ENCODE measurements at places on chromosomes 12 and 14.
A peak's percentile ranks its signal among the peaks of the same experiment; 100 is the strongest.

DNA sequence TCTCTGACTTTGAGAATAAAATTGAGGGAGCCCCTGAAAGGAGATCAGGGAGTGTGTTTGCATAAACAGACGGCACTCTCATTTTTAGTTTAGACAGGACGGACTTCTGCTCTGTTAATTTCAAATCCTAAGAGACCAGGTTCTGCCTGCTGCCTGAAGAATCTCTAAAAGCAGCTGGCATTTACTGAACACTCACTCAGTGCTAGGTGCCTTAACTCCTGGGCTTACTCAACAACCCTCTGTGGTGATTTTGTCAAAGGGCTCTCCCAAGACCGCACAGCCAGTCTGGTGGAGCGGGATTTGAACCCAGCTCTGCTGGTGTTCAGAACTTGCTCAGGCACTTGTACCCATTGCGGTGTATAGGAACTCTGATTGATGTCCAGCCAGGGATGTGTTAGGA lies 2.2 kb downstream of the ORAI1 start:
- DNase-seq, result no peak

GRCh38 chr12:39062266-39062996 lies 157.0 kb upstream of the CPNE8 start:
- no peak for DNase-seq

- DNase-seq, result no peak
These were observed 109.6 kb downstream of the DICER1 start for GRCh38 chr14:95047754-95048153.

DNA sequence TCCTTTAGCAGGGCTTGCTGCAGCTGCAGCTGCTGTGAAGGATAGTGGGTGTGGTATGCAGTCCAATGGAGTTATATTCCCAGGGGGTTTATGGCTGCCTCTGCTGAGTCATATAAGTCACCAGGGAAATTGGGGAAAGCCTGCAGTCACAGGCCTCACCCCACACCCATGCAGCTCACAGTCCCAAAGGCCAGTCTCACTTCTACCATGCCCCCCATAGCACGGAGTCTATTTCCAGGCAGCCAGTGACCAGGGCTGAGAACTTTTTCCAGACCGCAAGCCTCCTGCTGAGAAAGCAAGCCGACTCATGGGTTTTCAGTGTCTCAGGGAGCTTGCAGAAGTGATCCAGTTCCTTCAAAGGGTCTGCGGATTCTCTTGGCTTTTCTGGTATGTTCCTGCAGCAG lies 322.4 kb upstream of the CLEC14A start:
- DNase-seq, result peak; percentile 12

DNA sequence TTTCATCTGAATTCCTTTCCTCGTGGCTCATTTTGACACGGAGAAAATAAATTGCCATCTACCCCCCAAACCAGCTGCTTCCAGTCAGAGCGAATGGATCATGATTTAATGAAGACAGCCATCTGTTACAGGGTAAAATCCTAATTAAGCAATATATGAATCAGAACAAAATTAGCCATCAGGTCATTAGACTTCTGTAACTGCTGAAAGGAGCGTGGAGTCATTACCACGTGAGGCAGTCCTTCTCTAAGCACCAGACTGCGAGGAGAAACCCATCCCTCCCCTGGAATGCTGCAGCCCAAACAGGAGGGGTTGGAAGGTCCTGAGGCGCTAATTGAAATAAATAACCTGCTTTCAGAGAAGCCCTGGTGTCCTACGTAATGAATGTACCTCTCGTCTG lies 51.1 kb upstream of the TCL1A start:
- no peak for DNase-seq

- DNase-seq, result no peak
These were observed 814 bp downstream of the RAB2B start for GRCh38 chr14:21475767-21476522.

DNA sequence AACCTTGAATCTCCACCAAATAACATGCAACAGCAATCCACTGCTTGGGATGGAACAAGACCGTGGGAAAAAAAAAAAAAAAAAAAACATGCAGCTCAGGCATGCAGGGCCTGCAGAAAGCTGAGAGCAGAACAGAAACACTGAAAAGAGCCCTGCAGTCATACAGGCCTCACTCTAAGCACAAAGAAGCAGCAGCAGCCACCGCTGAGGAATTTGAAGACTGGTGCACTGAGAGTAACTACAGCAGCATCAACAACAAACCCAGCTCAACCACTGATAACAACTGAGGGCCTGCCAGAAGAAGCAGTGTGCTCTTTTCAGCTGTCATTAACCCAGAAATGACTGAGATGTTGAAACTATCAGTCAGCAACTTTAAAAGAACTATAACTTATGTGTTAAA lies 354.7 kb upstream of the TMTC1 start:
- no peak for DNase-seq

GRCh38 chr12:131385313-131386166 lies 325.4 kb upstream of the SFSWAP start:
- DNase-seq, result no peak

DNA sequence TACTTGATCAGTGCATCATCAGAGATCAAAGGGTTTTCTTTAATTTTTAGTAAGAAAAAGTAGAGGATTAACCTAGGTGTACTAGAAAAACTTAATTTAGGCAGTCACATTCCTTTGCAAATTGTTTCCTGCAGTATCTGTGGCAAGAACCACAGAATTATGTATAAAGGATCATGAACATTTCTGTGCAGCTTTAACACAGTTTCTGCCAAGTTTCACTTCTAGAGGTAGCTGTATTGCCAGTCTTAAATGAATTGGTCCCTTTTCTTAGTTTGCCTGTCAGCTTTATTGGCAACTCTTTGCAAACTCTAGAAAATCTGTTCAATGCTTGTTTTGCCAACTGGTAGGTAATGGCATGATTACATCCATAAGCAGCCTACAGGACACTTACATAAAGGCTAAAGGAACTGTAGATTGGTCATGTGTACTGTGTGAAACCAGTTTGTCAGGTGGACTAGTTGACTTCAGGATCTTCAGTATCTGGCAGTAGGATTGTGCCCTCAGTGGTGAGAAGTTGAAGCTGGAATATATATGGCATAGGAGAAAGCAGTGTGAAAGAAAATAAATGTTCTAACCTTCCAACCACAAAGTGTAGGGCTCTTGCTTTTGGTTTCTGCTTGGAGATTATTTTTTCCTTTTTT lies 75.9 kb downstream of the TTLL5 start:
- DNase-seq, result no peak

- no peak for DNase-seq
These were observed 32.2 kb upstream of the ANKRD9 start for GRCh38 chr14:102541771-102542170.

DNA sequence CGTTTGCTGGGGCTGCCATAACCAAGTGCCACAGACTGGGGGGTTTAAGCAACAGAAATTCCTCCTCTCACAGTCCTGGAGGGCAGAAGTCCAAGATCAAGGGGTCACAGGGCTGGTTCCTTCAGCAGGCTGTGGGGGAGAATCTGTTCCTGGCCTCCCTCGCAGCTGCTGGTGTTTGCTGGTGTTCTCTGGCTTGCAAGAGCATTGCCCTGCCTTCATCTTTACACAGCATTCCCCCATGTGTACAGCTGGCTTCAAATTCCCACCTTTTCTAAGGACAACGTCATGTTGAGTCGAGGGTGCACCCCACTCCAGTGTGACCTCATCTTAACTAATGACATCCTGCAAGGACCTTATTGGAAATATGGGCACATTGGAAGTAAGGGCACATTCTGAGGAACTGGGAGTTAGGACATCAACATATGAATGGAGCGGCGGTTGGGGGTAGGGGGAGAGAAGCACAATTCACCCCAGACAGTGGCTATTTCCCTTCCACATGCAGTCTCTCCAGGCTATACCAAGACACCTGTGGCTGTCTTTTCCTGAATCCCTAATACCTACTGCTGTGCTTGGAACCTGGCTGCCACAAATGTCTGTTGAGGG lies 123.6 kb downstream of the FOXN3 start:
- no peak for DNase-seq

GRCh38 chr14:76778546-76779215 lies 17.4 kb downstream of the VASH1 start:
- no peak for DNase-seq

DNA sequence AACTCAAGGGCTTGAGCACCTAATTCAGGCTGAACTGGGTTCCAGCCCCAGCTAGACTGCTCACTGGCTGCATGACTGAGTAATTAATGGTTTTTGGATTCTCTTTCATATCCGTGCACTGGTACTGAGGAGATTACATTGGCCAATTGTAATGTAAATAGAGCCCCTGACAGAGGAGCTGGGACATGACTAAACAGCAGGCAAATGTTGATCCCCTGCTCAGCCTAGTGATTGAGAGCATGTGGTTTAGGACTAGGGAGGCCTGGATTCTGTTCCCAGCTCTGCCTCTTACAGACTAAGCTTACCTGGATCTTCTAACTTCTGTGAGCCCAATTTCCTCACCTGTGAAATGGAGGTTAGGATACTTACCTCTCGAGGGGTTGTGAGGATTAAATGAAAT lies 204.3 kb downstream of the ESR2 start:
- no peak for DNase-seq

DNA sequence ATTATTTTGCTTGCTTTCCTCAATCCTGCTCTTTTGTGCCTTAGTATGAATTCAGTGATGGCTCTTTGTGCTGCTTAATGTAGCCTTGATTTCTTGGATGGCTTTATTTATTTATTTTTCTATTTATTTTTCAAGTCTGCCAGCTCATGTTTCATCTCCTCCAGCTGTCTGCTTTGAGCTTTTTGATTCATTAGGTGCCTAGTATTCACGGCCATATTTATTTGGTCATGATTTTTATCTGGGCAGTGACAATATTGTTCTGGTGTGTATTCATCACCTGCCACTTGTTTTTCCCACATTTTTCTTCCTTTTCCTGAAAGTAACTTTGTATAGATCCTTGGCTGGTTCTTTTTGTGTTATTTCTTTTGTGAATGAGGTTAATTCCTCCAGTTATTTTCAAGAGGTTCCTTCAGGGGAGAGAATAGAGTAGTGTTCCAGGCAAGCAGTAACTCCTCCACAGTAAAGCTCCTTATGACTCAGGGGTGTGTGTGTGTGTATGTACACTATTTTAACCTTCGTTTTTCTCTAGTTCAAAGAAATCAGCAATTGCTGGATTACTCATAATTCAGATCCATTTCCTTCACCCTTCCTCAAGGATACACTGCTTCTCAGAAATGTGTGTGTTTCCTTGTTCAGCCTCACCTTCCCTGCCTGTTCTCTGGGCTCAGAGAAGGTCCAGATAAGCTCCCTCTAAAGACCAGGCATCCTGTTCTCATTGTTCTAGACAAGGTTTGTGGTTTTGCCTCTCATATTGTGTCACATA lies 51.6 kb upstream of the PMCH start:
- no peak for DNase-seq

GRCh38 chr12:6953442-6954315 lies 2.5 kb downstream of the PTPN6 start:
- no peak for DNase-seq

DNA sequence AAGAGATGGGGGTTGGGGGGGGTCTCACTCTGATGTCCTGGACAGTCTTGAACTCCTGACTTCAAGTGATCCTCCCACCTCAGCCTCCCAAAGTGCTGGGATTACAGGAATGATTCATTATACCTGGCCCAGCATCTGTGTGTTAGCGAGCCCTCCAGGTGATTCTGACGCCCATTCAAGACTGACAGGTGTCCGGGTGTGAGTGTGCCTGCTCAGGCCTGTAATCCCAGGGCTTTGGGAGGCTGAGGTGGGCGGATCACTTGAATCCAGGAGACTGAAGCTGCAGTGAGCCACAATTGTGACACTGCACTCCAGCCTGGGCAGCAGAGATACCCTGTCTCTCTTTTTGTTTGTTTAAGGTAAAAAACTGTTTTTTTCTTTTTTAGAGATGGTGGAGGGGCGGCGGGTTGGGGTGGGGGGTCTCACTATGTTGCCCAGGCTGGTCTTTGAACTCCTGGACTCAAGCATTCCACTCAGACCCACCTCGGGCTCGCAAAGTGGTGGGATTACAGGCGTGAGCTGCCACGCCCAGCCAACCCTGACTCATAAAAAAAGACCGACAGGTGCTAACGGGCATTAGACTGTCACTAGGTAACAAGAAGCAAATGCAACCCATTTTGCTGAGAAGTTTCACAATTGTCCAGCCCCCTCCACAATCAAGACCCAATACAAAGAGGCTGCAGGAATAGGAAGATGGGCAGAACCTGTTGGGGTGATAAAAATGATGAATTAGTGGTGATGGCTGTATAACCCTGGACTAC lies 4.7 kb downstream of the VSIG10 start:
- DNase-seq, result no peak

GRCh38 chr12:202081-202731 lies 11.8 kb downstream of the SLC6A12 start:
- DNase-seq, result no peak

- no peak for DNase-seq
These were observed 18.6 kb upstream of the DCAF5 start for GRCh38 chr14:69171569-69171968.

DNA sequence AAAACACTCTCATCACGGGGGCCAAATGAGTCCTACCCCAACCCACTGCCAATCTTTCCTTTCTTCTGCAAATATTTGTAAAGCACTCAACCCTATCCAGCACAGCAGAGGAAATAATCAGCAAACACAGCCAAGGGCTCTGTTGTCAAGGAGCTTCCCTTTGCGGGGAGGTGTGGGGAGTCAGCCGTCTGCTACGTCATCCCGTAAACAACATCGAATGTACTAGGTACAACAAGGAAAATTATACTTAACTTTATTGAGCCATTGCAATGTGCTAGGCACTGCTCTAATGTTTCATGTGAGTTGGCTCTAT lies 22.8 kb downstream of the TMEM63C start:
- no peak for DNase-seq

GRCh38 chr14:91062600-91062999 lies 2.2 kb upstream of the RPS6KA5 start:
- no peak for DNase-seq

GRCh38 chr12:44674875-44675274 lies 201.2 kb downstream of the NELL2 start:
- DNase-seq, result no peak

- DNase-seq, result no peak
These were observed 15.9 kb upstream of the HHIPL1 start for GRCh38 chr14:99628887-99629618.

GRCh38 chr12:29204521-29204920 lies 55.4 kb downstream of the FAR2 start:
- DNase-seq, result no peak

DNA sequence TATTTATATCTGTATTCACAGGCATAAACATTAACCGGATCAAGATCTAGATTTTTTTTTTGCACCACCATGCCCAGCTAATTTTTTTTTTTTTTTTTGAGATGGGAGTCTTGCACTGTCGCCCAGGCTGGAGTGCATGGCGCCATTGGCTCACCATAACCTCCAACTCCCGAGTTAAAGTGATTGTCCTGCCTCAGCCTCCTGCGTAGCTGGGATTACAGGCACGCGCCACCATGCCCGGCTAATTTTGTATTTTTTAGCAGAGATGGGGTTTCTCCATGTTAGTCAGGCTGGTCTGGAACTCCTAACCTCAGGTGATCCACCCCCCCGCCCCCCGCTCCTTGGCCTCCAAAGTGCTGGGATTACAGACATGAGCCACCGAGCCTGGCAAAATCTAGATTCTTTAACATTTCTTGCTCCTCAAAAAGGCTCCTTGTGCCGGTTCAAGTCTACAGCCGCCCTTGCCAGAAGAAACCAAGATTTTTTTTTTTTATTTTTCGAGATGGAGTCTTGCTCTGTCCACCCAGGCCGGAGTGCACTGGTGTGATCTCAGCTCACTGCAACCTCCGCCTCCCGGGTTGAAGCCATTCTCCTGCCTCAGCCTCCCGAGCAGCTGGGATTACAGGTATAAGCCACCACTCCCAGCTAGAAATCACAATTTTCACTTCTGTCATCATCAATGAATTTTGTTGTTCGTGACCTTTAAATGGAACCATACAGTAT lies 36.9 kb upstream of the SLC2A3 start:
- no peak for DNase-seq
